HepG2 (cell line): ENCODE measurements at places on chromosomes 1 and 21. TPM values are rescaled to one million over a fixed set of nuclear protein-coding genes. Genes with fewer than 3 reads are reported as not detected.

- no peak for DNase-seq
- no peaks in the 10 kb centered on the region for H3K4me1 ChIP-seq
- peaks cover 9% of the 10 kb centered on the region; the same call in 1 of the 3 replicates for H3K27me3 ChIP-seq
- H3K4me3 ChIP-seq, result no peak overlapping the region
- H3K27ac ChIP-seq, result no peak overlapping the region
- H3K36me3 ChIP-seq, result no peaks in the 10 kb centered on the region
These were observed 369.1 kb downstream of the SIPA1L2 start for GRCh38 chr1:232260861-232261260.

DNA sequence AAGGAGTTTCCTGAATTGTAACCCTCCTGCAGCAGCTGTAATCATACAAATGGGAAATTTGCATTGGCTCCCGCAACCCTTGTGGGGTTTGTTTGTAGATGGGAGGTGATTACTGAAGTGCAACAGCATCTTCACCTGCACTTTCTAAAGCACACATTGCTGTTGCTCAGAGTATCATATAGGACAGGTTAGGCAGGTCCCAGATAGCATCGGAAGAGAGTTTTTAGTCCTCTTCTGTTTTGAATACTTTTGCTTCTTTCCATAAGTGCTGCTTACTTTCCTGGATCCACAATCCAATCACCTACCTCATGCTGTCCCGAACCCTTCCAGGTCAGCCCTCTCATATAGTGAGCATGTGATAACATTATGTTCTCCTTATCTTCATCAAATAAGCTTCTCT, 300.4 kb downstream of the PTPRC start:
- H3K27me3 ChIP-seq, result no peaks in the 10 kb centered on the region
- DNase-seq, result no peak
- H3K27ac ChIP-seq, result no peak overlapping the region
- H3K4me1 ChIP-seq, result peaks cover 16% of the 10 kb centered on the region
- no peak overlapping the region for H3K4me3 ChIP-seq

Gene GJA8
- total RNA-seq, result not detected in 2 replicates

Gene OR2M3
- not detected in 2 replicates for total RNA-seq

Gene SPRR3
- not detected in 2 replicates for total RNA-seq

Gene KRTAP10-10
- total RNA-seq, result not detected in 2 replicates

Gene DMBX1
- not detected in 2 replicates for total RNA-seq
